Hindlimb muscle (tissue), 1 donor: ENCODE measurements at places on chromosomes 1 and 21. TPM values are rescaled to one million over a fixed set of nuclear protein-coding genes. Genes with fewer than 3 reads are reported as not detected.

AKR7A3 gene
- polyA plus RNA-seq = 1.6 TPM

PROK1 gene
- polyA plus RNA-seq = not detected

DNA sequence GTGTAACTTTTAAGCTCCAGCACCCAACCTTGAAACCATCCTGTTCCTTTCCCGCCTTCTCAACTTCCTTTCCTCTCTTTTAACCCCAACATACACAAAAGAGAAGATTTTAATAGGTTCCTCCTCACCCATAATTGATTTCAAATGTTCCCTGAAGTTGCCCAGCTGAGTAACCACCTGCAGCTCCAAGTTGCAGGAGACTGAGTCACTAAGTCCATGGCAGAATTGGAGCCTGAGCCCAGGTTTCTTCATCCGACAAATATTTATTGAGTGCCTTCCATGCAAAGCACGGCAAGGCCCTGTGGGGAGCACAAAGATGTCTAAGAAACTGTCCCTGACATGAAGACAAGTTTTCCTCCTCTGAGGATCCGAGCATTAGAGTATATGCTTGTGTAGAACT lies 97.7 kb downstream of the PAPPA2 start:
- no peak for DNase-seq

DNA sequence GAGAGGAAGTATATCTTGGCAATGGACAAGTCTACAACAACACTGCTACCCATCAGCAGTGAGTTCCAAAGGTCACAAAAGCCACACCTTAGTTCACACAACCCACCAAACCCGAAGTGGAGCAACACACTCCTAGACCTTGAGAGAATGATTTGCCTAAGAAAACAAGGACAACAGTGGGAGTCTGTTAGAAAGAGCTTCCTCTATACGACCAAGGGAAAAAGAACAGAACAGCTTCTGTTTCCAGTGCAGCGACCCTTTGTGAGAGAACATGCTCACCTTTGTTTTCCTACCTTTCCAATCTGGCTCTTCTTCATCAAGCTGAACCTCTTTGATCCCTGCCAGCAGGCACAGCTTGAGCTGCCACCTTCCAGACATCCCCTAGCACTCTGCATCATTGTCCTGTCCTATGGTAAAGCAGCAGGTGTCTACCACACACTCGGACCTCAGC lies 56.7 kb upstream of the PALMD start:
- DNase-seq = no peak

DNA sequence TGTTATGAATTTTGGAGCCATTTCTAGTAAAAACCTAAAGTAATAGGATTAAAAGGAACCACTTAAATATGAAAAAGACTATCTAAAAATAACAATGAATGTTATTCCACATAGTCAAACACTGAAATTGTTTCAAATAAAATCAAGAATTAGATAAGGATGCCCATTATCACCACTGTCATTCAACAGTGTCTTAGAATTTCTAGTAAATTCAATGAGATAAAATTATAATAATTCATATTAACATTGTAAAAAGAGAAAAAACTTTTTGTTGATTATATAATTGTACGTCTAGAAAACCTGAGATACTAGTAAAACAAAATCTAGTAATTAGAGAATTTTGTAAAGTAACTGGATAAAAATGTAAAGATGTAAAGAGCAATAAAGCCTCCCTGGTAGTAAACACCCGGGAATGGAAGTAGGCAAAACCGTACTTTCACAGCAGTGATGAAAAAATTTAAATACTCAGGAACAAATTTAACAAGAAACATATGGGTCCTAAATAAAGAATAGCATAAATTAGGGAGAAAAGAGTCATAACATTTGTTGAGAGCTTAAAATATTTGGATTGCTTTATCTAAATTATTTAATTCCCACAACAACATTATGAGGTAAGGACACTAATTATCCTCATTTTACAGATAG lies 56.4 kb downstream of the LBR start:
- no peak for DNase-seq

DNA sequence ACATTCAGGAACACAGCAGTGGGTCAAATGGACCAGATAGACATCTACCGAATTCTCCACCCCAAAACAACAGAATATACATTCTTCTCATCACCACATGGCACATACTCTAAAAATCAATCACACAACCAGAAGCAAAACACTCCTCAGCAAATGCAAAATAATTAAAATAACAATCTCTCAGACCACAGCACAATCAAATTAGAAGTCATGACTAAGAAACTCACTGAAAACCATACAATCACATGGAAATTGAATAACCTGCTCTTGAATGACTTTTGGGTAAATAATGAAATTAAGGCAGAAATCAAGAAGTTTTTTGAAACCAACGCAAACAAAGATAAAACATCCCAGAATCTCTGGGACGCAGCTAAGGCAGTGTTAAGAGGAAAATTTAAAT lies 49.2 kb downstream of the ZP4 start:
- DNase-seq = no peak

- DNase-seq = no peak
Observed at GRCh38 chr1:47598357-47598756, 160.5 kb downstream of the FOXD2 start.

- DNase-seq = peak; percentile 51
Observed at GRCh38 chr1:7902478-7903085, 38.1 kb downstream of the TNFRSF9 start.

- DNase-seq = no peak
Observed at GRCh38 chr1:228420968-228421826, 4.5 kb upstream of the TRIM17 start.
